ENCODE measurements at places on chromosomes 13 and 19.

DNA sequence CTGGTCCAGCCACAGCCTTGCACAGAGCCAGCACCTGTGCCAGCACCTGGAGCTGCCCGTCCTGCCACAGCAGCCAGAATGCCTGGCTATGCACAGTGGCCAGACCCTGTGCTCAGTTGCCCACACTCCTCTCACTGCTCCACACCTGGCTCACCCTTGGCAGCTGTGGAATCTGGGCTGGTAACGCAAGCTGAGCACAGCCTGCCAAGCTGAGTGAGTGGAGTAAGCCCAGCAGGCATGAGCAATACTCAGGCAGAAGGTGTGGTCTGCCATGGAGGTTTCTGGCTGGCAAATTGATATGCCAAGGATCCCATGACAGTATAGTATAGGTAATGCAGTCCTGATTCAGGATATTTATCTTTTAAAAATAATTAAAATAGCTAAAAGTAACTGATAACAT is 122.2 kb downstream of the PCDH9 start:
- no peak for DNase-seq

GRCh38 chr19:6686628-6686975 is 16.6 kb upstream of the TNFSF14 start:
- no peak for DNase-seq

DNA sequence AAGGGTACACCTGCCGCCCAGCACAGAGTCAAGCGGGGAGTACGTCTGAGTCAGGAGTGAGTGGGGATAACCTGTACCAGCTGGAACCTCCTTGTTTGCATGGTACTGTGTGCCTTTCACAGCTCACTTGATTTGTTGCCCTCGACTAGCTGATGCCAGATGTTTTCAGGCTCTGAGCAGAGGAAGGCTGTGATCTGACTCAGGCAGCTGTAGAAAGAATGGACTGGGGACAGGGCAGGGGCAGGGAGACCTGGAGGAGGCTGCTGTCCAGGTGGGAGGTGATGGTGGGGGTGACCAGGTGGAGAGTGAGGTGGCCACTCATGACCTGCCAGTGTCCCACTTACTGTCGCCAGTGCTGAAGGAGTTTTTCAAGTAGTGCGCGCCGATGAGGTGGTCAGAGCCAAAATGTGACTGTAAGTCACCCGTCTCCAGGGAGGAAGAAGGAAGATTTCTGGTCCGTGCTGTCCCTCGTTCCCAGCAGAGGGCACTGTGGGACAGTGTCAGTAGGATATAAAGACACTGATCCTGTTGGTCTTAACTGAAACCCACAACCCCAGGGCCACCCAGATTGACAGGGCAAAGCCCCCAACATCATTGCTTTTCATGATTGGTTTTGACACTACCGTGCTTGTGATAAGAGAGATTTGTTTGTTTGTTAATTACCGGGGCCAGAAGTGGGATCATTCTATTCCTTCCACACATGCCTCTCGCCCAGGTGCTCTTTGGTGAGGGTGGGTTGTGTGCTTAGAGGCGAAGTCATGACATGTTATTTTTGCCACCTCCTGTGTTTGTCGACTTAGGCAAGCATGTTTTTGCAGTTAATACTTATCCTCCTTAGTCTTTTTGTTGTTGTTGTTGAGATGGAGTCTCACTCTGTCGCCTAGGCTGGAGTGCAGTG is 128.4 kb downstream of the DPF1 start:
- peak; percentile 74 for DNase-seq

GRCh38 chr13:111027458-111028439 is 87.4 kb upstream of the ARHGEF7 start:
- DNase-seq: no peak

- no peak for DNase-seq
Measured at GRCh38 chr19:58468216-58468839, 1.4 kb downstream of the ZNF324 start.

DNA sequence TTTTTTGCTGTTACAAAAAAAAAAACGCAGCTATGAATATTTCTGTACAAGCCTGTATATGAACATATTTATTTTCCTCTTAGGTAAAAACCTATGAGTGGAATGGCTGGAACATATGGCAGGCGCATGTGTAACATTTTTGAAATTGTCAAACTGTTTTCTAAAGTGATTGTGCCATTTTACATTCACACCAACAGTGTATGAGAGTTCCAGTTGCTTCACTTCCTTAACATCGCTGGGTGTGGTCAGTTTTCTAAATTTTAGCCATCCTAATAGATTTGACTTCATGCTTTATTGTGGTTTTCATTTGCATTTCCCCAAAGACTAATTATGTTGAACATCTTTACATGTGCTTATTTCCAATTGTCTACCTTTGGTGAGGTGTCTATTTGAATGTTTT is 306.8 kb downstream of the KCNRG start:
- no peak for DNase-seq

DNA sequence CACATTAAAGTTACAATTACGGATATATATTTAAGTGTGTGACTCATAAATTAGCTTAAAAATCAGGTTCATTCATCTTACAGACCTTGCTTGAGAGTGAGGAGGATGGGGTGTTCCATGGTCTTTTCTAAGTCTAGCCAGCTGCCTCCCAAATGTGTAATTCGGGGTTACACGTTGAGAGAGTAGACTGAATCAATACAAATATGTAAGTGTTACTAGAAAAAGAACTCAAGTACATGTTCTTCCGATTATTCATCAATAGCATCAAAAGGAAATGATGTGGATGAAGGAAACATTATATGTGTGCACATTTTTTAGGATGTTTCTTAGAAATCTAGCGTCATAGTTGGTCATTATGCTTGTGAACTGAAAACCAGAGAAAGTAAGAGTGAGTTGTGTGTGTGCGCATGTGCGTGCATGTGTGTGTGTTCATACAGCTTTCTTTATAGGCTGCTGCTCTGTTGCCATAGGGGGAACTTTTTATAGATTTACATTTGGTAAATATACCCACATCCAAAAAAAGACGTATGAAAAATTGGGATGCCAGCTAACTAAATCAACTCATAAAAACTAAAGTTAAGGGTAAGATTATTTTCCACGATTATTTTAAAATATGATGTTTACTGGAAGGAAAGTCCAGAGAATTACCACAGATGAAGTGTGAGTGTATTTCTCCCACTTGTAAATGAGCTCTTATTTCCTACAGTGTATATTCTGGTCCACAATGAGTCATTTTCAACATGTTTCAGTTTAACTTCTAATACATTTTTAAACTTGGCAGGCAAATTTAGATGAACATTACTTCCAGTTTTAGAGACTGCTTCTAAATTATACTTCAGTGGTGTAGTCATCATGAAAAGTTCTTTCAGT is 82.4 kb downstream of the PIBF1 start:
- DNase-seq: no peak

DNA sequence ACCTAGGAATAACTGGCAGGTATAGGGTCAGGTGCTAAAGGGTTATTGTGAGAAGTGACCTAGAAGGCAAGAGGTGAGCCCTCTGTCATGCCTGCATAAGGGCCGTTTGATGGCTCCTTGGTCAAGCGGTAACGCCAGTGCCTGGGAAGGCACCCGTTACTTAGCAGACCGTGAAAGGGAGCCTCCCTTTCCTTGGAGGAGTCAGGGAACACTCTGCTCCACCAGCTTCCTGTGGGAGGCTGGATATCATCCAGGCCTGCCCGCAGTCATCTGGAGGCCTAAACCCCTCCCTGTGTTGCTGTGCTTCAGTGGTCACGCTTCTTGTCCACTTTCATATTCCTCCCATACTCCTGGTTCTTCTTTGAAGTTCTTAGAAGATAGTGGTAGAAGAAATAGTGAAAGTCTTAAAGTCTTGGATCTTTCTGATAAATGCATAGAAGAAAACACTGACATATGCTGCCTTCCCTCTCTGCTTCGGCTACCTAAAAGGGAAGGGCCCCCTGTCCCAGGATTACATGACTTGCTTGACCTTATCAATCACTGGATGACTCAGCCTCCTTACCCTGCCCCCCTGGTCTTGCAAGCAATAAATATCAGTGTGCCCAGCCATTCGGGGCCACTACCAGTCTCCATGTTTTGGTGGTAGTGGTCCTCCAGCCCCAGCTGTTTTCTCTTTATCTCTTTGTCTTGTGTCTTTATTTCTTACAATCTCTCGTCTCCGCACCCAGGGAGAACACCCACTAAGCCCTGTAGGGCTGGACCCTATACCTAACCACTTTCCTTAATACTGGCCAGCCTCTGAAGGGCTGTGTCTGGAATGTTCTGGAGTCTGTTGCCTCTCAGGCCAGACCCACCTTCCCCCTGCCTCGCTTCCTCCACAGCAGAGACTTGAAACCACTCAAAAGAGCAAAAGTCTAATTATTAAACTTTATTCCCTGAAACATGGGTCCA is 16.1 kb upstream of the ABCC4 start:
- no peak for DNase-seq

GRCh38 chr13:80121038-80121437 is 219.9 kb downstream of the SPRY2 start:
- no peak for DNase-seq

GRCh38 chr19:18596752-18597157 is 8.2 kb downstream of the REX1BD start:
- no peak for DNase-seq

GRCh38 chr13:113114511-113115362 is 7.9 kb upstream of the F10 start:
- DNase-seq: no peak

- no peak for DNase-seq
Measured at GRCh38 chr13:79898996-79899395, 418.0 kb downstream of the NDFIP2 start.

DNA sequence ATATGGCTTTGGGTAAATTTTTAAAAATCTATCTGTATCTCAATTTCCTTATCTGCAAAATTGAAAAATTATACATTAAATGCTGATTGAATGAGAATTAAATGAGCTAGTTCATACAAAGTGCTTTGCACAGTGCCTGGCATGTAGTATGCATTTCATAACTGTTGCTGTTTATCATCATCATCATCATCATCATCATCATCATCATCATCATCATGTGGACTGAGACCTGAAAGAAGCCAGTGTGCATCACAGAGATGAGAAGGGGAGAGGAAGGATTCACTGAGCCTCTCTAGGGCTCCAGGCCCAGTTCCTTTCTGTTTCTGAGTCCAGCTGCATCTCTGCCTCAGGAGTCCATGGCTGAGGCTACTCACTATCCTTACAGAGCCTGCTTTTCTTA is 6.9 kb upstream of the ZC3H13 start:
- no peak for DNase-seq

DNA sequence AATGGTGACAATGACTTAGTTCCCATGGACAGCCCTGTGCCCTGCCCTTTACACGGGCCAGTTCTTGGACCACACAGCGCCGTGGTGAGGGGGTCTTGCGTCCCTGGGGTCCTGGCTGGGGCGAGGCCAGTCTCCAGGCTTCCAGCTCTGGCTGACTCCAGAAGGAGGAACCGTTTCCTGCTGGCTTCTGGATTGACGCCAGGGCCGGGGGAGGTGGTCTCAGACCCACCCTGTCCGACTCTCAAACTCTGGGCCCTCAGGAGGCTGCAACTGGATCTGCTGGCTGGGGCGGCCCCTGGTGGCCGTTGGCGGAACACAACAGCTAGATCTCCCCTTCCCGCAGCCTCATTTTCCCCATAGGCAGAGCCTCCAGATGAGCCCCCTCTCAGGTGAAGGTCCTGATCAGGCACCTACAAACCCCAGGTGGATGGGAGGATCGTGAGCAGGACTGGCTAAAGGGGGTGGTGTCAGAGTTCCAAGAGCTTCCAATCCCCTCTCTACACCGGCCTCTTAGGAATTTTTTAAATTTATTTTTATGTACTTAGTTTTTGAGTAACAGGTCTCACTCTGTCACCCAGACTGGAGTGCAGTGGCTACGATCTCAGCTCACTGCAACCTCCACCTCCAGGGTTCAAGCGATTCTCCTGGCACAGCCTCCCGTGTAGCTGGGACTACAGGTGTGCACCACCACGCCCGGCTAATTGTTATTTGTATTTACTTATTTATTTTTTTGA is 8.0 kb downstream of the CCDC194 start:
- DNase-seq: peak; percentile 71

GRCh38 chr19:18230941-18231734 is 4.9 kb upstream of the PDE4C start:
- no peak for DNase-seq

Measured in renal pelvis (tissue), 12 donors.